ENCODE measurements at places on chromosomes 11 and 22. TPM values are rescaled to one million over a fixed set of nuclear protein-coding genes. Genes with fewer than 3 reads are reported as not detected.

GRCh38 chr11:27497284-27497866 is 9.2 kb downstream of the LIN7C start:
- no peak for DNase-seq

DNA sequence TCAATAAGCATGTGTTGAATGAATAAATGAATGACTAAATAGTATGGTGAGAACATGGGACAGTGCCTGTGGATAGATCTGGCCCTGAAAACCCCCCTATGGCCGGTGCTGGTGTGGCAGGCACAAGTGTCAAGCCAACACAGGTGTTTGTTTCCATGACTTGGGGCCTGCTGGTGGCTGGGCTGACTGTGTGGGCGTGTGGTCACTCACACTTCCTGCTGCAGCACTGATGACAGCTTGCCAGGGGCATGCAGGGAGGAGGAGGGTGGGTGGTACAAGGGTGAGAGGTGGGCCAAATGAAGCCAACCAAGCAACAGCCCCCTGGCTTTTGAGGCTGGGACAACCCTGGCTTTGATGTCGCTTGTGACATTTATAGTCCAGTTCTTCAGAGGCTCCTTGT is 30.3 kb upstream of the ABCC8 start:
- peak; percentile 44 for DNase-seq

DNA sequence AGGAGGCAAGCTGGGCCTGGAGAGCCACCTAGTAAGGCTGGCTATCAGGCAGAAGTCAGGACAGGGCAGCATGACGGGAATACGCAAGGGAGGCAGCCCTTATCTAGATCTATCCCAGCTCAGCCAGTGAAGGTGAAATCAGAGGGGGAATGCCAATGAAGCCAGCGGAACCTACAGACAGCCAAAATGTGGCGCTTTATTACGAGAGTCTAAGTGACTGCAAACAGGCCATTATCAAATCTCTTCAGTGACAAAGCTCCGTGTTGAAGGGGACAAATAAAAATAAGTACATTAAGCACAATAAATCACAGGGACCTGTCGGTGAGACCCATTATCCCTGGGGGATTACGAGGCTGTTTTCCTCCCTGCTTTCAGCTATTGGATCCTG is 22.8 kb downstream of the LARGE1 start:
- no peak for DNase-seq

- DNase-seq: no peak
Observed at GRCh38 chr11:119809346-119809745, 80.3 kb upstream of the NECTIN1 start.

DNA sequence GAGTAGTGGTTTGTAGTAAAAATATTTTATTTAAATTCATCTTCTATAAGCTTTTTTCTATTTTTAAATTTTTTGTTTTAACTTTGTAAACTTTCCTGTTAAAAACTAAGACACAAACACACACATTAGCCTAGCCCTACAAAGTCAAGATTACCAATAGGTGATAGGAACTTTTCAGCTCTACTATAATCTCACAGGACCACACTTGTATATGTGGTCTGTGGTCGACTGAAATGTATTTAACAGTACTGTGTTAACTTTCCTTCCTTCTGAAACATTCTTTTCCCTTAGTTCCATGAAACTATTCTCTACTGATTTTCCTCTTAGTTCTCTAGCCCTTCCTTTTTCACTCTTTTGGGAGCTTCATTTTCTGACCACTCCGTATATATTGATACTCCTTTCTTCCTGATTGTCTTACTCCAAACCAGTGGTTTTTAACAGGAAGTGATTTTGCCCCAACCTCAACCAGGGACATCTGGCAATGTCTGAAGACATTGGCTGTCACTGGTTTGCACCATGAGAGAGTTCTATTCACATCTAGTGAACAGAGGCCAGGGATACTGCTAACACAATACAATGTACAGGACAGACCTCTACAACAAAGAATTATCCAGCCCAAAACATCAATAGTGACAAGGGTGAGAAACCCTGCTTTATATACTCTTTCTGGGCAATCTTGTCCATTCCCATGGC is 8.8 kb downstream of the ZW10 start:
- no peak for DNase-seq

DNA sequence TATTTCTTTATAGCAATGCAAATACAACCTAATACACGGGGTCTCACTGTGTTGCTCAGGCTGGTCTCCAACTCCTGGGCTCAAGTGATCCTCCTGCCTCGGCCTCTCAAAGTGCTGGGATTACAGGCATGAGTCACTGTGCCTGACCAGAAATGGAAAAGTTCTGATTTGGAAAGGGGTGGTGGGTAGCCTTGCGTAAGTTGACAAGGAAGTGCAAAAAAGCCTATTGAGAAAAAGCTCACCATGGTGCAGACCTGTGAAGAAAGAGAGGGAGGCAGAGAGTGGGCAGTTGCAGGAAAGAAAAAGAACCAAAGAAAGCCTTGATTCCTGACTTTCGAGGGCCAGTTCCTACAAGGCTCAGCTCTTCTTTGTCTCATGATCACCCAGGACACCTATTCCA is 27.1 kb downstream of the AGBL2 start:
- no peak for DNase-seq

The TEX12 gene
- total RNA-seq: not detected

The SMTN gene
- 32.0 TPM for total RNA-seq
